ENCODE measurements at places on chromosomes 1 and 21.
A peak's percentile ranks its signal among the peaks of the same experiment; 100 is the strongest.

DNA sequence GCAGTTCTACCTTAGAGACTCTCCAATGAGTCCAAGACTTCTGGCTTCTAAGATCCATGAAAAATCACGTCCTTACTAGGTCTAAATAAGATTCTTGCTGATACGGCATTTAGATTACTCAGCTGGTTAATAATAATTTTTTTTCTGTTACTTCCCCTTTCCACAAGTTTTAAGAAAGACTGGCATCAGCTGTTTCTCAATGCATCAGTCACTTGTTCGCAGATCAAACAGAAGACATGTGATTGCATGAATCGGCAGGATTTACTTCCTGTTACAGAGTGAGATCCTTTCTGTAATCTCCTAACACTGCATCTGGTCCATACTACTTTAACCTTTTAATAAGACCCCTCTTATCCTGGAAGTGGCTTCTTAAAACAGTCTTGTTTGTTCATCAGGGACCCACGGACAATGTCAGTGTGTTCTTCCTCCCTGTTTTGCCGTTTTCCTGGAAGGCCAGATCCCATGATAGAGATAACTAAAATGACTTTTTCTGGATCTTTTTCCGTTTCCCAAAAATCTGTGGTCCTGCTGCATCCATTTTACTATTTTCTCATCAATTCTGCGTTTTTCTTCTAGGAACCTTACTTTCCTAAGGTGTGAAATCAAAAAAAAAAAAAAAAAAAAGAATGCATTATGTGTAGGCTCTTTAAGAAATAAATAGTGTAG lies 6.1 kb downstream of the NPL start:
- DNase-seq = no peak

GRCh38 chr1:224816062-224816461 lies 113.4 kb upstream of the DNAH14 start:
- DNase-seq = no peak

DNA sequence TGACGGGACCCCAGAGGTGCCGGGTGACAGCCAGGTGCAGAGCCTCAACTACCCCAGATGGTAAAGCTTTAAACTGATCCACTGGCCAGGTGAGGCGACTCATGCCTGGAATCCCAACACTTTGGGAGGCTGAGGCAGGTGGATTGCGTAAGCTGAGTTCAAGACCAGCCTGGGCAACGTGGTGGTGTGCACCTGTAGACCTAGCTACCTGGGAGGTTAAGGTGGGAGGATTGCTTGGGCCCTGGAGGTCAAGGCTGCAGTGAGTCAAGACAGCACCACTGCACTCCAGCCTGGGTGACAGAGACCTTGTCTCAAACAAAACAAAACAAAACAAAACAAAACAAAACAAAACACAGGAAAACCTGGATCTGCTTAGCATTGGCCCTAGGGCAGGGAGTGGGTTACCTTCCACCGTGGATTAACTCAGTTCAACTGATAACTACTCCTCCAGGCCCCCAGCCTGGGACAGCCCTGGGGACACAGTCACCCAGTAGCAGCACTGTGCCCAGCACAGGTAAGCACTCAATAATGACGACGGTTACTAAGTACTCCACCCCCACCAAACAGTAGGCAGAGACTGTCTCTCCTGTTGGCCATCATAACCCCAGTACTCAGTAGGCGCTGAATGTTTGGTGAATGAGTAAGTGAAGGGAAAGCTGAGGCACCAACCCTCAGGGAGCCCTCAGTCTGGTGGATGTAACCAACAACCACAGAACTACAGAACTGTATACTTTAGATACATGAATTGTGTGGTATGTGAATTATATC lies 21.6 kb downstream of the SLC66A1 start:
- DNase-seq = no peak

- no peak for DNase-seq
Measured at GRCh38 chr1:6244401-6245049, 546 bp downstream of the HES3 start.

GRCh38 chr1:89068291-89068690 lies 3.3 kb upstream of the GBP1 start:
- no peak for DNase-seq

GRCh38 chr1:150408800-150409199 lies 44.9 kb downstream of the RPRD2 start:
- no peak for DNase-seq

- no peak for DNase-seq
Measured at GRCh38 chr21:29017639-29018237, 1.4 kb downstream of the RWDD2B start.

DNA sequence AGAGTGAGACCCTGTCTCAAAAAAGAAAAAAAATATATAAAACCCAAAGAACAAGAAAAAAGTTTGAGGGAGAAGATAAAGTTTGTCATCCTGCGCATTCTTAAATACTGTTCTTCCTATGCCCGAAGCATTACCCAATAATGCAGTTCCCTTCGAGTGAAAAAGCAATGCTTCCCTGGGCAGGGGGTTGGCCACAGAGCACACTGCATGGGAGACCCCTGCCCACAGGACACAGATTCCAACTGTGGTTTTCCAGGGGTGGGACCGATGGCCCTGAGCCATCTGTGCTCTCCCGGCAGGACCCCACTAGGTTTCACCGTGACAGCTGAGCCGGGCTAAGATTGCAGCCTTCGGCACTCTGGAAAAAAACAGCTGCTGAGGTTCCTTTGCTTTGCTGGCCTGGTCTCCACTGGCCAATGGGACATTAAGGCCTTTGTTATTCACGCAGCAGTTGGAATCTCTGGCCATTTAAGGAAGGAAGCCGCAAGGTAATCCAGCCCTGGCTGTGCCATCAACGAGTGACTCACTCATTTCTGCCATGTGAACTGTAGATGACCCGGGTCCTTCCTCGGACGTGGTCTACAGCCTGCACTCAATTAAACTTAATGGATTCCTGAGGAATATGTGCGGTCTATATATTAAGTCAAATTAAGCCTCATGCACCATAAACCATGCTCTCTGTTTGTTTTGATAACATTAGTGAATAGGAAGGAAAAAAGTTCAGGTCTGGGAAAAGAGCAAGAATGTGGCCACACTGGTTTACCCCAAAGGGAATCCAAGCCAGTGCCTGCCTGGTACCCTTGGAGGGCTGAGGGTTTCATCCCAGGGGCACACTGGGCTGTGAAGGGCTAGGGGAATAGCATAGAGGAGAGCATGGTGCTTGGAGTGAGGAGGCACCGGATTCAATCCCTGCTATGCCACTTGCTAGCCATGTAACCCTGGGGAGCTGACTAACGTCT lies 163.2 kb downstream of the ZBTB18 start:
- DNase-seq = no peak

DNA sequence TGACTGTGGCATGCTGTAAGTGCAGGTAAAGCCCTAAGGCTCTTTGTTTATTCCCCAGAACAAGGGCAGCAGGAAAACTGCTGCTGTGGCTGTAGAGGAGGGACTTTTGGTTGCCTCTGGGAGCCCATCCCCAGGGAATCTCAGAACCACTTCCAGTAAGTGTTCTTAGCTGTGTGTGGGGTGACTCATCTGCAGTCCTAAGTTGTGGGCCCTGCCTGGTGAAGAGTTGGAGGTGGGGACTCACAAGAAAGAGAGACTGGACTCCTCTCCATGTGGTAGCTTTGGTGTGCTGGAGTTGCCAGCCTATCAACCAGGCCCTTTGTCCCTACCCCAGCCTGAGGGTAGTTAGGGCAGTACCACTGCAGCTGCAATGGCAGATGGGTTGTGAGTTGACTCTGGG lies 24.0 kb upstream of the DENND1B start:
- DNase-seq = no peak

GRCh38 chr1:162878000-162878596 lies 17.1 kb upstream of the CCDC190 start:
- DNase-seq = peak; percentile 70

- peak; percentile 60 for DNase-seq
Measured at GRCh38 chr1:234600418-234601281, 9.3 kb downstream of the IRF2BP2 start.

- DNase-seq = no peak
Measured at GRCh38 chr1:87685311-87686135, 356.8 kb downstream of the LMO4 start.
